Suppressor macrophage treated with lipopolysaccharide for 1 hour (primary cell): ENCODE measurements at places on chromosomes 1 and 21.
A peak's percentile ranks its signal among the peaks of the same experiment; 100 is the strongest.

- no peak for DNase-seq
Observed at GRCh38 chr21:29378832-29379231, 80.1 kb downstream of the BACH1 start.

GRCh38 chr1:27106561-27107323, 48.2 kb downstream of the SLC9A1 start:
- peak; percentile 58 for DNase-seq

GRCh38 chr1:155082301-155083051, 3.8 kb downstream of the EFNA3 start:
- DNase-seq, result no peak

DNA sequence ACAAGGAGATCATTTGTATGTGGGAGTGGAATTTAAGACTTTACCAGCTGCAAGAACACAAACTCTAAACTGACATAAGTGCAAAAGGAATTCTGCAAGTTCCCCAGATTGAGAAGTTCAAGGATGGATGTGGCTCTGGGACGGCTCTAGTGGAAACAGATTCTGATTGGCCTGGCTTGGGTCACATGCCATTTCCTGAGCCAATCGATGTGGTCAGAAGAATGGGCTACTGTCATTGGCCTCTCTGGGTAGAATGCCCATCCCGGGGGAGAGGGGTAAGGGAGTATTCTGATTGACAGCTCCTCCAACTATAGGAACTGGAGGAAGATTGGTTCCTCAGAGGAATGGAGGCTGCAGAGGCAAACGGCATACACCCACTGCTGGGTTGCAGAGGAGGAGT, 6.0 kb upstream of the IFNLR1 start:
- no peak for DNase-seq

GRCh38 chr1:201364808-201365105, 12.7 kb downstream of the TNNT2 start:
- DNase-seq, result no peak

DNA sequence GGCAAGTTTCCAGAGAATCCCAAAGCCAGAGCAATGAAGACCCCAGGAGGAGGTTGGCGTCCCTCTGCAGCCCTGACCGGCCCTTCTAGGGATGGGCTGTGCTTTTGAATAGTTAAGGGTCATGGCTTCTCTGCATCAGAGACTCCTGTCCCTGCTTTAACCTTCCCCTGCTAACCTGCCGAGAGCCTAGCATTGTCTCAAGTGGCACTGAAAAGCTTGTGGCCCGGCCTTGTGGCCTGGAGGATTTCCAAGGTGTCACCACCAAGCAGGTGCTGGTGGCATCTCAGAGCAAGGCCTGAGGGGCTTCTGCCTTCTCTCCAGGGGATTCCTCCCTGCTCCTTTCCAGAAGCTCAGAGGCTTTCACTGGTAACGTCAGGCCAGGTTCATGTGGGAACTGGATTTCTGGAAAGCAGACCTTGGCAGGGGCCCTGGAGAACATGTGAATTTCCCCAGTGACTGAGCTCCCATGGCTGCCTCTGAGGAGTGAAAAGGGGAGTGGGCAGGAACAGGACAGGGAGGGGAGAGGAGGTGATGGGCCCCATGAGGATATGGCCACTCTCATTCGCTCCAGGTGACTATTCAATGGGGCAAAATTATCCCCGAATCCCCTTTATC, 409.9 kb downstream of the PTPRU start:
- no peak for DNase-seq

DNA sequence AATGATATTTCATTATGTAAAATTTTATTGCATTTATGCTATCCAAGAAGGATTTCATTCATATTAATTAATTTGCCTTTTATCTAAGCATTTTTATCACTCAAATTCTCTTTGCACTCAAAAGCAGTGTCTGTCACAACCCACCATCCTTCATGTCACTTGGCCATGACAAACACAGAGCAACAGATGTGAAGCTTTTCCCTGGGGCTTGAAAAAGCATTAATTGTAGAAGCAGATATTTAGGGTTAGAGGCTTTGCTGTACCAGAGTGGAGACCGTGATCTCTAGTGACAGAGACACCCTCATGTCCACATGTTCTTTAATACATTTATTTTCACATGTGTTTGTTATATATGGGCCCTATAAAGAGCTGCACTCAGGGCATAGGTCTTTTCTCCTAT, 230.5 kb downstream of the SPATA17 start:
- no peak for DNase-seq

DNA sequence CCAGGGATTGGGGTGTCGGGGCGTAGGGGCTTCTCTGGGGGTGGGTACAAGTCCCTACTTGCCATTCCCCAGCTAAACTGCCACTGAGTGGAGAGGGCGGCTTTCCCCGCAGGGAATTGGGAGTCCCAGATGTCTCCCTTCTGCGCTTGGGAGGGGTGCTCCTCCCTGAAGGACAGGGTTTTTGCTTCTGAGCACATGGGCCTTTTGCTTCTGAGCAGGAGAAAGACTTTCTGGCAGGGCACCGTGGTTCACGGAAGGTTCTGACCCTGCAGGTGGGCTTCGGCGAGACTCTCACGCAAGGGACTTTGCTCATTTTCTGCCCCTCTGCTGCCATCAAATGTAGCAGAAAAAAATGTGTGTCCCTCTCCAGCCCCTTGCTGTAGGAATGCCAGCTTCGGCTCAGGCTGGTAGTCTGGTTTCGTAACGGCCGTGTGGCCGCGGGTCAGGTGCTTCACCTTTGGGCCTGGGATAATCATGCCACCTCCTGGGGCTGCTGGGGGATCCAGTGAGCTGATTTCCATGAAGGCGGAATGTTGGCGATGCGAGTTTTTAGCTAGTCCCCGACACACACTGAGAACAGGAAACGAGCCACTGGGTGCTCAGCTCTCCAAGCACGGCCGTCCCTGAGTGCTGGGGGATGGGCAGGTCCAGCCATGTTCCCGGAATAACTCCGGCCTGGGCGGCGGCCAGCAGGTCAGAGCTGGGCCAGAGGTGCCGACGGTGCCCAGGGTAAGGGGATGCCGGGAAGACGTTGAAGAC, 364.0 kb downstream of the CAMTA1 start:
- no peak for DNase-seq

- DNase-seq, result no peak
Observed at GRCh38 chr1:112934577-112934976, 21.4 kb downstream of the SLC16A1 start.
